ENCODE measurements at places on chromosomes 6 and 20.

- no peak for DNase-seq
These were observed 43.6 kb downstream of the RREB1 start for GRCh38 chr6:7151381-7151780.

DNA sequence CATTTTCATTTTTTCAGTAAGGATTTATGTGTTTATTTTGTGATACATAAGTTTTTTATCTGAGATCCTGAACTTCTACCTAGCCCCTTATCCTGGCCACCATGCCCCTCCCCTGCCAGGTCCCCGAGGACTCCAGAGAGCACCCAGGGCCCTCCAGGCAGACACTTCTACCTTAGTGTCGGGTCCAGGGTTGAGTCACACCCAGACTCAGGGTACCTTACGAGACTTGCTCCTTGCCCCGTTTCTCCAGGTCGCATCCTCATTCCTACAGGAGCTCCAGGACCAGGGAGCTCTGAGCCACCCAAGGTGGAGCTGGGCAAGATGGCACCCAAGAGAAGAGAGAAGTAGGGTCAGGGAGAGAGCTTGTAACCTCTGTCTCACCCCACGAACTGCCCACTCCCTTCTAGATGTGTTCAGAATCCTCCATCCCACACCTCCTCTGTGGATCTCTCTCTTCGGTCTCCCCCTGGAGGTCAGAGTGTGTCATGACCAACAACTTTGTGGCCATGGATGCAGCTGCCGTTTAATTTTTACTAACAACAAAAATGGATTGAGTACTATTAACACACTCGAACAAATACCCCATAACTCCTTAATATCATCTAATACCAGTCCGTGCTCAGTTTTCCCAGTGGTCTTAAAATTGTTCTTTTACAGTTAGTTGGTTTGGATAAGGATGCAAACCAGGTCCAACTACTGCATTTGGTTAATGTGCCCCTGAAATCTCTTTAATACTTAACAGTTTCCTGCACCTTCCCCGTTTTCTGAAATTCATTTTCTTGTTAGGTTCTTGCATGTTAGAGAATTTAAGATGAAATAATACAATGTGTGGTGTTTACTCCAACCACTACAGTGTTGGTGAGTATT, 130.6 kb upstream of the INSM1 start:
- peak; percentile 65 for DNase-seq

GRCh38 chr6:168115748-168116437, 36.9 kb upstream of the FRMD1 start:
- DNase-seq: no peak

- peak; percentile 33 for DNase-seq
These were observed 2.1 kb upstream of the COL20A1 start for GRCh38 chr20:63290677-63291472.

- DNase-seq: no peak
These were observed 548.2 kb upstream of the FLRT3 start for GRCh38 chr20:14885661-14886060.

GRCh38 chr6:142155895-142156757, 9.1 kb downstream of the VTA1 start:
- DNase-seq: no peak

- no peak for DNase-seq
These were observed 218.5 kb downstream of the SIM1 start for GRCh38 chr6:100246206-100246605.

- no peak for DNase-seq
These were observed 31.9 kb downstream of the VAPB start for GRCh38 chr20:58420798-58421496.

DNA sequence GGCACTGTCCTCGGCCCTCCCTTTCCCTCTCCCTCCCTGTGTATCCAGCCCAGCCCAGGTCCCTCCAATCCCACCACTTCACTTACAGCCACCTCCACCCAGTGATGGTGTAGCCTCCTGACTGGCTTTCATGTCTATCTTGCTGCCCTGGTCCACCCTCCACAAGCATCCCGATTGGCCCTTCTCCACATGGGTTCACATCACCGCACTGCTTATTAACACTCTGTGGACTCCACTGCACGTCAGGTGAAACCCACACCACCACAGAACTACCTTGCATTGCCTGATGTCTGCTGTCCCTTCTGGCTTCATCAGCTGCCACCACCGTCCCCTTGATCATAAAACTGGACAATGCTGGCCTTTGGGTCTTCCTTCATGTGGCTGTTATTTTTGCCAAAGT, 220.4 kb upstream of the ARID1B start:
- DNase-seq: no peak

GRCh38 chr6:19753826-19754225, 83.3 kb upstream of the ID4 start:
- no peak for DNase-seq

GRCh38 chr6:140202964-140203515, 828.6 kb upstream of the CITED2 start:
- no peak for DNase-seq

- no peak for DNase-seq
These were observed 835.3 kb upstream of the CITED2 start for GRCh38 chr6:140209775-140210174.

DNA sequence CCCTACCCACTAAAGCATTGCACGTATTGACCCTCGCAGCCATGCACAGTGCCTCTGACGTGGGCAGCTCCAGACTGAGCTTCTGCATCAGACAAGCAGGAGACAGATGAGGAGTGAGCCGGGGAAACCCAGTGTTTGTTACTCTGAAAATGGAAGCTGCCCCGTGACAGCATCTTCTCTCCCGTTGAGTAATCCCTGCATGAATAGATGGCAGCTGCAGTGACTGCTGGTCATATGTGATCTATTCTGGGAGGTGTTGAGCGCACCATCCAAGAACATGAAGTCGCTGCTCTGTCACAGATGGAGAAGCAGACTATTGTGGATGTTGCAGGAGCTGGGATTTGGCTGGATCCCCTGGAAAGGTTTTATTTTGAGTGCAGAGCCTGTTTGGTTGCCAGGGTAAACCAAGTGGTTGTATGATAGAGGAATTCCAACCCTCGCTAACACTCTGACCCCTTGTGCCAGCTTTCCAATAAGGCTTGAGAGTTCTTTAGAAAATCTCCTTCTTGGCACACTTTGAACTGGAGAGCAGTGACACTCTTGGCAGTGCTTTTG, 242.2 kb downstream of the NRN1 start:
- no peak for DNase-seq

- no peak for DNase-seq
These were observed 24.4 kb upstream of the BNIP5 start for GRCh38 chr6:36361071-36361470.

- no peak for DNase-seq
These were observed 17.1 kb downstream of the RIPOR2 start for GRCh38 chr6:24918641-24919055.

- no peak for DNase-seq
These were observed 73.3 kb upstream of the E2F3 start for GRCh38 chr6:20328266-20328923.

DNA sequence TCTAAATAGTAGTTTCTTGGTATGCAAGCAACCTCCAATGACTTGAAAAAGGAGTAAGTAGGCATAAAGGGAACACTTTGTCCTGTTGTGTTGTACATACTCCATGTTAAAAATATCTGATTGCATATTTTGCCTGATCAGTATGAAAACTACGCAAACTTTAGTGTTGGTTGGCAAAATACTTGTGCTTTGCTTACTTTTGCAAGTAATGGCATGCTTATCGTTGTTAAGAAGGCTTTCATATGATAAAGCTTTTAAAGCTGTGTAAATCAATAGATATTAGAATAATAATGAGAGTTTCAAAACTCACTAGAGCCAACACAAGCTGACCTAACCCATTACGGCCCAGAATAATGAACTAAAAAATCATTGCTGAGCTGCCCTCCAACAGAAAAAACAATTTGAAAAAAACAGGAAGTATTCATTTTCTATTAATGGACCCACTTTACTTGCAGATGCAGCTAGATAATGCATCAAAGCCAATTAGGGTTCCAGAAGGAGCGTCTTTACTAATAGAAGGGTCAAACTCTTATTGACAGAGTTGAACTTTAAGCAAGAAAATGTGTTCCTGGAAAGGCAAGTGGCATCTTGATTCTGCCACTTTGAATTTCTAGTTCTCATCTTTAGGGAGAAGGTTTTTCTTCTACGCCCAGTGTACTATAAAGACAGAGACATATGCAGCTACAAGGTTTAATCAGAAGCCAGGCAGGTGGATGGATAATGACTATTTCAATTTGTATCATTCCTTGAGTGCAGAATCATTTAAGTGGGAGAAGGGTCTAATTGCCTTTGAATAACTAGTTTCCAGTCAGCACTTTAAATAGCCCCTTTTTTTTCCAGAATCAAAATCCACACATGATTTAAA, 82.2 kb downstream of the SNAP25 start:
- no peak for DNase-seq

- DNase-seq: no peak
These were observed 78.5 kb upstream of the FRMD1 start for GRCh38 chr6:168157272-168158212.

GRCh38 chr6:70725817-70726415, 58.2 kb downstream of the SMAP1 start:
- no peak for DNase-seq

DNA sequence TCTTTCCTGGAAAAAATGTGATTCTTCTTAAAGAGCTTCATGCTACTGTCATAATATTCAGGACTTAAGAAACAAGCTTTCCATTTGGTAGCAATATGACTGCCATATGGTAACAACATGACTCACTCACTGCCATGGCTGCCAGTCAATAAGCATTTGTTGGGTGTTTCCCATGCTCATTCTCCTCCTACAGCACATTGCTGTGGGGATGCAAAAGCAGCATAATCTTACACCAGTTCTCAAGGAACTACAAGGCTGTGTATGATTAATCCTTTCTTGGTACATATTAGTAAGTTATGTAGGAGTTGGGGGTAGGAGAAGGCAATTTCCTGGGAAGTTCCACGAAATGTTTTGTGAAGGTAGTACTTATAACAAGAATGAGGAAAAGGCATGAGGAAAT, 76.7 kb downstream of the CEP162 start:
- no peak for DNase-seq

DNA sequence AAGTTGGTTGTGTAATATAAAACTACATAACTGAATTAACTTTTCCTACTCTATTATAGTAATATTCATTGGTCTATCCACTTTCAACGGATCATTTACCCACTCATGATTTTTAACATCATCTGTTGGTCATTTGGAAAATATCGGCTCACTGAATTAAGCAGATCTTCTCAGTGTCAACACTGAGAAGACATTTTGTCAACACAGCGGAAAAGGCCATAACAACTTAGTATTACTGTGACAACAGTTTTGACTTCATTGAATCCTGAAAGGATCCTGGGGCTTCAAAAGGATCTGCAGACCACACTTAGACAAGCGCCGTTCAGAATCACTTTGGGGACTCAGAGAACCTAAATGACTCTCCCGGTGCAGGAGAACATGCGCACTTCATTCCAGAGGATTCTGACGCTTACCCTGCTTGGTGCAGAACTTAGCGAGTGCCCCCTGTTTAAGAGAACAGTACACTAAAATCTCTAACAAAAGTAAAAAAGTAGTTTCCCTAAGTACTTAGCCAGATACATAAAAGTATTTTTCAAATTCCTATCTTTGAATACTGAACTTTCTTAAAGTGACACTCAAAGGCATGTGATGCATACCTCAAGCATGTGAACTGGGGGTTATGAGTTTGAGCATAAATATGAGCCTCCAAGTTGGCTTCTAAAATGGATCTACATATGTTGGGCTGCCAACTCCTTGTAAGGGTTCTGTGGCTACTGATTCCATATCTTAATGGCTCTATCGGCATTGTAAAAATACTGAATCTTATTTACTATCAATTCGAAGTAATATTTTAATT, 4.0 kb downstream of the ZBTB2 start:
- DNase-seq: no peak

GRCh38 chr6:49647476-49647875, 10.8 kb upstream of the RHAG start:
- no peak for DNase-seq

DNA sequence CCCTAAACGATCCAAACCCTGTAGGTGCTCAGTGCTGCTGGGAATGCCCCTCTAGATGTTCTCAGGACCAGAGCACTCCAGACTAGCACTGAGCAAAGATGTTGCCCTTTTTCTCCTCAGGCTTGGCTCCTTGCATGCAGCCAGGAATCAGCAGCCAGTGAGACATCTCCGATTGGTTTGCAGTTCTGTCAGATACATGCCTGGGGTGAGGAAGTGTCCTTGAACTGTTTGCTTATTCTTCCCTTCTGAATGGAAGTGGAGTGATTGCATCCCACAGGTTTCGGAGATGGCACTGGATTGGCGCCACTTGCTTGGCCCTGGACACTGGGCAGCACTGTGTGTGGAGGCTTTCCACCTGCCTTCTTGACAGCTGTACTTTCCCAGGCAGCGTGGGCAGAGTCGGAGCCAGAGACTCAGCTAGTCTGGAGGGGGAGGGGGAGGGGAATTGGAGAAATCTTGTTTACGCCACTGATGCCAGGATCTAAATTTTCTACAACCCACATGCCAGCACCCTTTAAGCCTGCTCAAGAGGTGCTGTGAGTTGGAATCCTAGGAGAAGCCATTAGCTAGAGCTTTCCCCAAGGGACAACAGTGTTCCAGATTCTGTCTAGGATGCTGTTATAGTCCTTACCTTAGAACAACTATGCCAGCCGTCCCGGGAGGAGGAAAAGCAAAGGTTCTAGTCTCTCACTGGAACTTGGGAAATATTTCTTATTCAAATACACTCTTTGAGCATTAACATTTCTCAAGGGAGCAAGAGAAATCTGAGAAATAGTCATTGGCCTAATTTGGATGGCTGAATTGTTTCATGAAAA, 49.2 kb upstream of the SASH1 start:
- no peak for DNase-seq

DNA sequence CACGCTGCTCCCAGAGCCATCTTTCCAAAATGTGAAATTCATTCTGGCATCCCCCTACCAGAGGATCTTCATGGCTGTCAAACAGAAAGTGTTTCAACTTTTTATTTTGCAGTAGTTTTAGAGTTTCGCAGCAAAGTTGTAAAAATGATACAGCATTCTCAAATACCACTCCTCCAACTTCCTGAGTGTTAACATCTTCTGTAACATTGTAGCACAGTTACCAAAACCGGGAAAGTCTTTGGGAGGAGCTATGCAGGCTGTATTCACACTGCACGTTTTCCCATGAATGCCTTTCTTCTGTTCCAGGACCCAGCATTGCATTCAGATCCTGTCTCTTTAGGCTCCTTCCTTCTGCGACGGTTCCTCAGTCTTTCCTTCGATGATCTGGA, 30.1 kb downstream of the CDYL start:
- DNase-seq: no peak

DNA sequence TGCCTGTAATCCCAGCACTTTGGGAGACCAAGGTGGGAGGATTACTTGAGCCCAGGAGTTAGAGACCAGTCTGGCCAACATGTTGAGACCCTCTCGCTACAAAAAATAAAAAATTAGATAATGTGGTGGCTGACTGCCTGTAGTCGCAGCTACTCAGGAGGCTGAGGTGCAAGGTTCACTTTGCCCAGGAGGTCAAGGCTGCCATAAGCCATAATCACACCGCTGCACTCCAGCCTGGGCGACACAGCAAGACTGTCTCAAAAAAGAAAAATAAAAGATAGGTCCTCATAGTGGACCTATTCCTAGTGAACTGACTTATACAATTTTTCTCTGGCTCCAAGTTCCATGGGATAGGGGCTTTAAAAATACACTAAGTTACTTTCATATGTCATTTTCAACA, 41.9 kb downstream of the MRS2 start:
- DNase-seq: no peak

Measured in H1 (cell line).